ENCODE measurements at places on chromosomes 3 and 15.

GRCh38 chr15:26724381-26725150 lies 48.3 kb downstream of the GABRB3 start:
- DNase-seq = no peak

GRCh38 chr15:62722237-62722636 lies 320.3 kb upstream of the TPM1 start:
- no peak for DNase-seq

- DNase-seq = no peak
These were observed 30.1 kb upstream of the TBC1D5 start for GRCh38 chr3:17772556-17772955.

- DNase-seq = no peak
These were observed 54.8 kb upstream of the LARS2 start for GRCh38 chr3:45333549-45333948.

DNA sequence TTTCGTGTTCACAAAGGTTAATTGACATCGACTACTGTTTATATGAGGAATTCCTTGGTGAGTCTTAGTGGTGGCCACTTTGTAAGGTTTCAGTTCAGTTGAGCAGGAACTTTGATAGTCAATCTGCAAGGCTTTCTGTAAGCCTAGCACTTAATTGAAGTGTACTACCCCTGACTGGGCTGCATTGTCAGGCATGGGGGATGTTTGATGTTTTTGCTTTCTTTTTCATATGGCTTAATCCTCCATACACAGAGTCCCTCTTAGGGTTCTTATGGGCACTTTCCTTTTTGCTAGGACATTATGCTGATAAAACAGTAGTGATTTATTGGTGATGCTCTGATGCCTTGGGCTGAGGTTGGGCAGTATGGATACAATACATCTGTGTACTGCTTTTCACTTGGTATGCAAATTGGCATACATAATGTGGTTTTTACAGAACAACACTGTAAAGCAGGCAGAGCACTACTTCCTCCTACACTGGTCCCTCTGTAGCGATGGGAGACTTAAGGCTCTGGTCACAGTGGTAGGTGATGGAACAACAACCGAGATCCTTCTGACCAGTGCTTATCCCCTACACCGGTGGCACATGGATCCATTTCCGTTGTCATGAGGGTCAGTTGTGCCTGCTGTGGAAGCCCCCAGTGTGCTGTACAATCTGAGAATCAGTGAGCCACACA lies 261.0 kb downstream of the MFSD1 start:
- DNase-seq = no peak
